ENCODE measurements at places on chromosomes 6 and 20.

DNA sequence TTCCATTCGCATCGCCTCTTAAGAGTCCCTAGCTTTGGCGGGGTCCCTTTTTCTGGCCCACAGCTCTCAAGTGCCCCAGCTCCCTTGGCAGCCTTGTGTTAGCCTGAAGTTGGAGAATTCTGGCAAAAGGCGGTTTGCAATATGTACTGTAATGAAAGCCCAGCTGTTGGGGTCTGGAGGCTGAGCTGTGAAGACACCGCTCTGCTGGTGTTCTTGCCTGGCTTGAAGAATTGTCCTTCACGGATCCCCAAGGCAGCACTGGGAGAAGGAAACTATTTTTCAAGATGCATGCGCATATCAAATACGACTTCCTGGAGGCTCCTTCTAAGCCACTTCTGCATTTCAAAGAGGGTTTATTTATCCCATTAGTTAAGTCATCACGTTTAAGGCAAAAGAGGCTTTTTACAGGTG lies 21.4 kb upstream of the CITED2 start:
- no peak for DNase-seq

DNA sequence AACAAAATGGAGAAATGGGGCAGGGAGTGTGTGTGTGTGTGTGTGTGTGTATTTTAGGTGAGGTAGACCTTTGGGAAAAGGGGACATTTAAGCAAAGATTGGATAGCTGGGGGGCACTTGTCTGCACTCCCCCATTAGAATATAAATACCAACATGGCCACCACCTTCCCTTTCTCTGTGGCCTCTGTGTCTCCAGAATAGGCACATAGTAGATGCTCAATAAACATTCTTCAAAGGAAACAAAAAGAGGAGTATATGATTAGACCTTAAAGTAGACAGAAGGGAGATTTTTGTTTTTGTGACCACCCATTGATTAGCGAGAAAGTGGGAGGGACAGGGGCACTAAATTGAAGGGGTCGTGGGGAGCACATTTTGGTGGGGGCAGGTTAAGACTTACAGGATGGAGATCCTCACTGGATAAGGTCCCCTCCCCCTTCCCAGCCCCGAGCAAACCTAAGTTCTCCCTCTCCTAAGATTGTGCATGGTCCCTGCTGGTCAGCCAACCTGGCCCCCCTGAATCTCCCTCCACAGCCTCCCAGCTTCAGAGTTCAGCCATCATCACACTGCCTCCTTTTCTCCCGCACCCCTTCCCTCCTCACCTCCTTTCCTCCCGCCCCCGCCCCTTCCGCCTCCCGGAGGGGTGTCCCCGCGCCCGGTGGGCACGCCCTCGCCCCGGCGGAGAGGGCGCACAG lies 514 bp upstream of the TSHZ2 start:
- DNase-seq: no peak

- no peak for DNase-seq
Observed at GRCh38 chr20:8854571-8854970, 214.3 kb upstream of the PLCB4 start.

- peak; percentile 73 for DNase-seq
Observed at GRCh38 chr20:32674362-32674789, 635 bp upstream of the C20orf203 start.

DNA sequence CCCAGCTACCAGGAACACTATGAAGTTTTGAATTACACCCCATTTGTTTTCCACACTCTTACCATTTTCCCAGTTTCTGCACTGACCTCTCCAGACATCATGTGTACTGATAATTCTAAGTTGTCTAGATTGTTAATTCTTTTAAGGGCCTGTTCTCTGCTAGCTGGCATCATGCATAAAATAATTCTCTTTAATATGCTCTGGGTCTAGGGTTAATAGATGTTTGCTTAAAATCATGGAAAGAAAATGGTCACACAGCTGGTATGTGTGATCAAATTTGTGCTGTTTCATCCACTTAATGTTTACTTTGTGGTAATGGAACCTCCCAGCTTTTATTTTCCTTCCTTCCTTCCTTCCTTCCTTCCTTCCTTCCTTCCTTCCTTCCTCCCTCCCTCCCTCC lies 49.1 kb downstream of the HFE start:
- DNase-seq: no peak

GRCh38 chr20:58310291-58310782 lies 822 bp downstream of the RAB22A start:
- peak; percentile 36 for DNase-seq

GRCh38 chr6:125197795-125198269 lies 44.3 kb downstream of the TPD52L1 start:
- peak; percentile 64 for DNase-seq

DNA sequence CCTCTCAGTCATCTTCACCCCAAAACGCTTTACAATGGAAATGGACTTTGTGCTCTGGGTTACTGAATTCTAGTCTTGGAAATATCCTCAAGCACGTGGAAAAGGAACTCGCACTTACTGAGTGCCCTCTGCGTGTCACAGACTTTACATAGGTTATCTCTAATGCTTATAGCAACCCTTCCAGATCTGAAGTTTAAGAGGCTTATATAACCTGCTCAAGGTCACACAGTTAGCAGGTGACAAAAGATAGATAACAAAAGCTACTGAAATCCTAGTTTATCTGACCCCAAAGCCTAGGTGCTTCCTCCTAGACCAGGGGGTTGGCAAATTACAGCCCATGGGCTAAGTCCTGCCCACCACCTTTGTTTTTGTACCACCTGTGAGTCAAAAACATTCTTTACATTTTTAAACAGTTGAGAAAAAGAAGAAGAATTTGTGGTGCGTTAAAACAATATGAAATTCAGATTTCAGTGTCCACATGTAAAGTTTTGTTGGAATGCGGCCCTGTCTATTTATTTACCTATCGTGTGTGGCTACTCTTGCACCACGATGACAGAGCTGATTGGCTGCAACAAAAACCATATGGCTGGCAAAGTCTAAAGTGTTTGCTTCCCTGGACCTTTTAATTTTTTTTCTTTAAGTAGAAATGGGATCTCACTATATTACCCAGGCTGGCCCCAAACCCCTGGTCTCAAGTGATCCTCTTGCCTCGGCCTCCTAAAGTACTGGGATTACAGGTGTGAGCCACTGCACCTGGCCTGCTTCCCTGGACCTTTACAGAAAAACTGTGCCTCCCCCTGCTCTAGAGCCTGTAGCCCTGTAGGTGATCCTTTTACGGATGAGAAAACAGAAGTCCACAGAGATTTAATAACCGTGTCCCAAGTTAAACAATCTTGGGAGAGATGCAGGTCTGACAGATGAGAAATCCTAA lies 110.2 kb upstream of the RREB1 start:
- DNase-seq: no peak

DNA sequence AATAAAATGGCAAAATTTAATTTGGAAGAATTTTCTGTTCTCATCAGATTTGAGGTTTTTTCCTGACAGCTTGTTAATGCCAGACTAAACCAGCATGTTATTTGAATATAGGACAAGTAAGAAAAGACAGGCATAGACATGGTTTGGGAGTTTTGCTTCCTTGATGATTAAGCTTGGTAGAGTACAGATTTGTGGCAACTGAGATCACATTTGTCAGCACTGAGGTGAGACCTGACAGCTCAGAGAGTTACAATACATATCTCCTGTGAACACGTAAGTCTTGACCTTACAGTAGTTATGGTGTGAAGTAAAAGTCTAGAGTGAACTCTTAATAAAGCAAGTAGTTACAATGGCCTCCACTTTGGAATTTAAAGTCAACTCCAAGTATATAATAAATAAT lies 34.5 kb downstream of the CENPW start:
- no peak for DNase-seq

GRCh38 chr20:37505263-37506151 lies 15.5 kb upstream of the NNAT start:
- peak; percentile 29 for DNase-seq

GRCh38 chr6:132058975-132059374 lies 107.8 kb upstream of the CCN2 start:
- peak; percentile 9 for DNase-seq

DNA sequence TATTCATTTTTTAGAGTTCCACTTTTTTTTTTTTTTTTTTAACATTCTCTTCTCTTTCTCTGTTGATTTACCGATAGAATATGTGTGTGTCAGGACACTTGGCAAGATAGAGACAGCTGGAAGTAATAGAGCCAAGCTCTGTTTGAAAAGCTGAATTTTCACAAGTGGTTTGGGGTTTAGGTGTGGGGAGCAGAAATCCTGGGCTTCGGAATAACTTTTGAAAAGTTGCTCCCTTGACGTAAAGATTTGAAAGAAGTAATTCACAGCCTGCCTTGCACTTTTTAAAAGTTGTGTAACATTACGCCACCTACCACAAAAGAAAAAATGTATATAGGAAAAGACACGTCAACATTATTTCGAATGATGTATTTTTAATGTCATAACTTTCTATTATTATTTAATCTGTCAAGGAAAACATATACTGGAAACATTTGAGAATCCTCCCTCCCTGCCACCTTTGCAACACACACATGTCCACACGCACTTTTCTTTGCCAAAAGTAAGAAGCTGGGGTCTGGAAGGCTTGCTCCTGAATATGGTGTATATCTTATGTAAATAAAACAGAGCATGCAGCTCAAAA lies 917.9 kb downstream of the KIF16B start:
- no peak for DNase-seq

DNA sequence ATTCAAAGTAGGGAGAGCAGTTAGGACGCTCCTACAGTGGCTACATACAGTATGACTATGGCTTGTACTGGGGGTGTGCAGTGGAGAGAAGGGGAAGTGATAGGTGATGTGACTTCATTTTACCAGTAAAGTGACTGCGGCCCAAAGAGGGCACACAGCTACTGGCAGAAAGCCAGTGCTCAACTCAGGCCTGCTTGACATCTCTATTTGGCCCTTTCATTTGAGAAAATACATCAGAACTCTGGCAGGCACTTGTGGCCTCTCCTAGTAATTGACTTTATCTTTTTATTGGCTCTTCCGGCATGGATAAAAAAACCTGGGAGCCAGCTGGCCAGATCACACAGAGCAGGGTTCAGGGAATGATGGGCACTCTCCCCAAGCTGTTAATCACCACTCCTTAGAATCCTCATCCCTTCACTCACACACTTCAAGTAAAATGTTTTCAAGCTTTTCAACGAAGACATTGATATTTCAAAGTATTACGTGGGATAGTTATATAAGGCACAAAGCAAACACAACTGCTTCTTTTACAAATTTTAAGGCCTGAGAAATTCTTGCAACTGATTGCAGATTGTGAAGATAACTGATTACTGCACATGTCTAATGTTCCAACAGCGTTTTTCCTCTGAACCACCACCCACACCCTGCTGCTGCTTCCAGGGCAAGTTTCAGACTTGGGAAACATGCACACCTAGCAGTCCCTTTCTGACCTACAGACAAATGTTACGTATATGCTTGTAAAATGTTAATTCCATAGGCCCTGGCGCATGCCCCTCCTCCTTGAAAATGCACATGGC lies 73.5 kb downstream of the TNFRSF21 start:
- DNase-seq: peak; percentile 5

DNA sequence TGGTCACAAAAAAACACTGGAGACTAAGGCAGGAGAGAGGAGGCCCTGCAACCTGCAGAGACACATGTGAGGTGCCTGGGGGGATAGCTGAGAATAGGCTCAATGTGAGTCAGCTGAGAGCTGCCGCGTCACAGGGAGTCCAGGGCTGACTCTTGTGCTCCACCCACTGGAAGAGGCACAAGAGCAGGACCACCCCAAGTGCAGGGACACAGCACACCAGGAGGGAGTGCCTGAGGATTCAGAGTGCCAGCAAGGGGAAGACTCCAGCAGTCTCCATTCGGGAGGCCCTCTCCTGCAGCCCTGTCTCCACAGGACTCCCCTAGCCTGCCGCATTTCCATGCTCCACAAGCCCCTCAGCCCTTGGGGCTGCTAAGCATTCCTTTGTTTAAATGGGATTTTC lies 105.5 kb downstream of the HUS1B start:
- DNase-seq: no peak

GRCh38 chr6:170166511-170167122 lies 124.3 kb downstream of the DLL1 start:
- no peak for DNase-seq

GRCh38 chr6:152232501-152233151 lies 404.5 kb downstream of the SYNE1 start:
- DNase-seq: no peak

- DNase-seq: peak; percentile 11
Observed at GRCh38 chr6:7742223-7742785, 16.4 kb downstream of the BMP6 start.

DNA sequence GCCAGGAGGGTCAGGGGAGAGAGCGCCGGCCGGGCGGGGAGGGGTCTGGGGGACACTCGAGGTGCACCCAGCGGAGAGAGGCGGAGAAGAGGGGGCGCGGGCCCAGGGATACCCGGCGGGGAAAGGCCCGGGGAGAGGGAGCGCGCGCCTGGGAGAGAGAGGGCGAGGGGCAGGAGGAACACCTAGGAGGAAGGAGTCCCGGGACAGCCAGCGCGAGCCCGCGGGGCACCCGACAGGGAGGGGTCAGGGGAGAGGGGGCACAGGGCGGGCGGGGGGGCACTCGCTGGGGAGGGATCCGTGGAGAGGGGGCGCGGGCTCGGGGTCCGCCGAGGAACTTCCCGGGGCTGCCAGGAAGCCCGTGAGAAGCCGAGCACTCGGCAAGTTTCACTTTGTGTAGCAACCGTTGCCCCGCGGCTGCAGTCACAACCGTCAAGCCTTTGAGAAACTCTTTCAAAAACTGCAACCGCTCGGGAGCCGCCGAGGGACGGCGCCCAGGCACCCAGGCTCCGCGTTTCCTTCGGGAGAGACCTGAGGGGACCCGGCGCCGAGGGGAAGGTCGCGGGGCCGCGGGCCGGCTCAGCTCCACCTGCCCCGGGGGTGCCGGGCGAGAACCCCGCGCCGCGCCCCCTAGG lies 471 bp downstream of the EZR start:
- DNase-seq: peak; percentile 76

DNA sequence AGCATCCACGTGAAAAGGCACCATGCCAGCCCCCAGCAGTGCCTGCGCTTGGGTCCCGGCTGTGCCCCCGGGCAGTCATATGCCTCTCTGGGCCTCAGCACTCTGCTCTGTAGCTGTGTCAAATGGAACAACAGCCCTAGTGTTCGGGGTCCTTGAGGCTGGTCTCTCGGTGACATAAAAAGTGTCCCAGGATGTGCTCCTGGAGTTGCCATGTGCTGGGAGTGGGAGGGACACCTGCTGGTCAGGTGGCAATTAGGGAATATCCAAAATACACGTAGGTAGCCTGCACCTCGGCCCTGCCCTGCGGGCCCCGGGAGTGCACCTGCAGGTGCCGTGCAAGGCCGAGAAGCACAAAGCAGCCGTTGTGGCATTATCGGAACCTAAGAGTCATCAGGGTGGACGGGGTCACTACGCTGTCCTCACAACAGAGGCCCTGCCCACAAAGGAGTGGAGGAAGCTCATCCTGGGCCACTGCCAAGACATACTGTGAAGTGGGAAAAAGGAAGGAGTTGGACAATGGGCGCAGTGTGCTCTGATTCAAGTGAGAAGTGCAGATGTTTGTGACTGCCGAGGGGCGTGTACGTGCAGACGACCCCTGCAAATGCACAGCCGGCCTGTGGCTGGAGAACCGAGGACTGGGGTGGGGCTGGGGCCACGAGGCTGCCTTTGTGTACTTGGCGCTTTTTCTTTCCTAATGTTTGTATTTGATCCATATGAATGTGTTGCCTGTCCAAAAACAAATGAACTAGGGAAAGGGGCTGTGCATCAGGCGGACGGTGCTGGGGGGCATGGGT lies 24.6 kb downstream of the SLCO4A1 start:
- peak; percentile 23 for DNase-seq

GRCh38 chr20:8126841-8127378 lies 5.2 kb upstream of the PLCB1 start:
- DNase-seq: no peak

GRCh38 chr6:128573036-128573435 lies 52.6 kb upstream of the PTPRK start:
- no peak for DNase-seq

- DNase-seq: no peak
Observed at GRCh38 chr6:165571721-165572132, 91.3 kb downstream of the PDE10A start.

- no peak for DNase-seq
Observed at GRCh38 chr6:167997642-167998041, at the start of gene KIF25. TSS of gene KIF25 (plus strand) at chr6:167997671. CDS start at chr6:168029586, 31,915 bp downstream.

Measured in NCI-H146 (cell line).